Left kidney (tissue), 8 donors: ENCODE measurements at places on chromosomes 5 and 9. TPM values are rescaled to one million over a fixed set of nuclear protein-coding genes. Genes with fewer than 3 reads are reported as not detected.

The RAB3C gene
- polyA plus RNA-seq, result 2.6 TPM

The IL13 gene
- polyA plus RNA-seq, result 0.08 TPM

The FGD3 gene
- 6.5 TPM for polyA plus RNA-seq

The TUSC1 gene
- polyA plus RNA-seq, result 14.9 TPM

The OR1K1 gene
- polyA plus RNA-seq, result not detected

The FGFR4 gene
- polyA plus RNA-seq, result 66.8 TPM

The SLC6A7 gene
- polyA plus RNA-seq, result 0.12 TPM

The BARX1 gene
- polyA plus RNA-seq, result 0.25 TPM

The ANKRD20A1 gene
- polyA plus RNA-seq, result 6.1 TPM

The OTULINL gene
- 10.9 TPM for polyA plus RNA-seq

The BTNL3 gene
- polyA plus RNA-seq, result not detected

The SHROOM1 gene
- polyA plus RNA-seq, result 19.4 TPM

The SLC2A8 gene
- 19.9 TPM for polyA plus RNA-seq

The RNF183 gene
- 5.1 TPM for polyA plus RNA-seq

The ZNF354C gene
- polyA plus RNA-seq, result 18.4 TPM

The PRELID1 gene
- 85.3 TPM for polyA plus RNA-seq

The ARL14EPL gene
- polyA plus RNA-seq, result not detected

The GFRA3 gene
- polyA plus RNA-seq, result 3.2 TPM

The STC2 gene
- polyA plus RNA-seq, result 1.8 TPM

The SHISAL2B gene
- polyA plus RNA-seq, result 0.27 TPM

The CCDC171 gene
- 9.4 TPM for polyA plus RNA-seq

The TAS2R1 gene
- 0.42 TPM for polyA plus RNA-seq

The APBA1 gene
- polyA plus RNA-seq, result 17.9 TPM

The ERAP2 gene
- 9.8 TPM for polyA plus RNA-seq

The ITK gene
- polyA plus RNA-seq, result 0.23 TPM

The ANKRD34B gene
- polyA plus RNA-seq, result 0.32 TPM

The PCDHGA1 gene
- polyA plus RNA-seq, result 1.1 TPM

The GCNT4 gene
- 18.3 TPM for polyA plus RNA-seq

The DDX4 gene
- 0.12 TPM for polyA plus RNA-seq
